ENCODE measurements at places on chromosomes 4 and X.
A peak's percentile ranks its signal among the peaks of the same experiment; 100 is the strongest.

GRCh38 chrX:105189093-105189492 lies 31.4 kb downstream of the TEX13A start:
- no peak for DNase-seq

DNA sequence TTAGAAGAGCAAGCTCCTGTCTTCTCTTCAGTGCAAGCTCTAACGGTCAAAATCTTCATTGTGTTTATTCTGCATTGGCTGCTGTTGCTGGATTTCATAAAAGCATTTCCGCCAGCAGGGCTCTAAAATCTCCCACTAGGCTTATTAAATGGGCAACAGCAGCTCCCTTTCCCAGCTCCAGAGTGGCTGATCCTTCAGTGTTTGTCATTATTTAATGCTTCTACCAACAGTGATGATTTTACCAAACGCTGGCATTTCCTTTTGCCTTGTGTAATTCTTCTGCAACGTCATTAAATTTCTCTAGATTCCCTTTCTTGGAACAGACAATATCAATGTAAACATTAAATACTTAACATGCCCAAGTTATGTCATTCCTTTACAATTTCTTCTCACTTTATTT lies 20.1 kb downstream of the SLC7A11 start:
- DNase-seq: no peak

GRCh38 chr4:184288451-184289178 lies 70.9 kb upstream of the ENPP6 start:
- no peak for DNase-seq

GRCh38 chr4:83723609-83724008 lies 187.7 kb downstream of the GPAT3 start:
- DNase-seq: no peak

DNA sequence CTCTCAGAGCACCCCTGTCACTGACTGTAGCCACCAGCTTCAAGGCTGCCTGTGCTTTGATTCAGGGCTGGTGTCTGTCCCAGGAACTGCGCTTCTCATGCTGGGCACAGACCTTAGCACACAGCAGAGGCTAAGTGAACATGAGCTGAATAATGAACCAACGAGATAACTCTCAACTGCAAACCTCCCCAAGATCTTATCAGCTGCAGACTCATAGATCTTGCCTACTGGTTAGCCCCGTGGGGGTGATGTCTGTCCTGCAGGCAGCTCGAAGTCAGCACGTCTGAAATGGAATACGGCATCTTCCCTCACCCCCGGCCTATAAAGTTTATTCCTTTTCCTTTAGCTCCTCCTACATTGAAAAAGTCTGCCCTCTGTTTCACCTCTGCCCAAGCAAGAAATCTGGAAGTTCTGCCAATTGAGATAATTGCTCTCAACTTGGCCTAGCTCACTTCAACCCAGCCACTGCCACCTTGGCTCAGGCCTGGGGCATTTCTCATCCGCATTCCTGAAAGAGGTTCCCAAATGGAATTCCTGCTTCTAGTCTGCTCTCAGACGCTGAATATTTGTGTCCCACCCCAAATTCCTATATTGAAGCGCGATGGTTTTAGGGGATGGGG lies 73.7 kb downstream of the GATB start:
- no peak for DNase-seq

- DNase-seq: no peak
Observed at GRCh38 chr4:94036964-94037363, 170.7 kb upstream of the SMARCAD1 start.

DNA sequence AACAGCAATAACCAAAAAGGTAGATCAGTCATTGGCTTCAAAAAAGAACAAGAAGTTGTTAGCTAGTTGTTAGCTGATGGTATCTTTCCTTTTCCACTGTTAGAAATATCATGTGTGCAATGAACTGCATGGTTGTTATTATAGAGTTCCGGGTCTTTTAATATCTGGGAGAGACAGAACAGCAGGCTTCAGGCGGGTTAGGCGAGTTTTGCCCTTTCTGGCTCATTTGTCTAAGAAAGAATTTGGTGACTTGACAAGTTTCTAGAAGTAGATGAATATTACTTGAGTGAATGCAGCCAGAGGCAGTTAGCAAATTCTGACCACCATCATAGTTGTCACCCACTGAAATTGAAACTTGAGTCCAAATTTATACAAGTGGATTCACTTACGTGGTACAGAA lies 88.9 kb upstream of the MID1 start:
- DNase-seq: no peak

- DNase-seq: no peak
Observed at GRCh38 chr4:100849319-100849718, 331.5 kb upstream of the EMCN start.

DNA sequence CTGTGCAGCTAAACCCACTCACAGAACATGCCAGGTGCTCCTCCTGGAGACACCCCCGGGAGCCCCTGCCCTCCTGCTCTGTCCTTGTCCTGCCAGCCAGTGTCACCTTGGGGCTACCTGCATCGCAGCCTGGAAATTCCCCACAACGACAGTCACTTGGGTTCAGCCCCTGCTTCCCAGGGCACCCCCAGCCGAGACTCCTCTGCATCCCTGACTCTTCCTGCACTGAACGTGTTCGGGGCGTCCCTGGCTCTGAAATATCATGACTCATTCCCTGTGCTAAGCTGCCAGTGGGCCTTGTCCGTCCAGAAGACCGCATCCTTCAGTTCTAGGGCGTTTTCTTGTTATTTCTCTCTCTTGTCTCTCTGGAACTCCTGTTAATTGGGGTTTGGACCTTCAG lies 5.8 kb downstream of the CFAP99 start:
- no peak for DNase-seq

DNA sequence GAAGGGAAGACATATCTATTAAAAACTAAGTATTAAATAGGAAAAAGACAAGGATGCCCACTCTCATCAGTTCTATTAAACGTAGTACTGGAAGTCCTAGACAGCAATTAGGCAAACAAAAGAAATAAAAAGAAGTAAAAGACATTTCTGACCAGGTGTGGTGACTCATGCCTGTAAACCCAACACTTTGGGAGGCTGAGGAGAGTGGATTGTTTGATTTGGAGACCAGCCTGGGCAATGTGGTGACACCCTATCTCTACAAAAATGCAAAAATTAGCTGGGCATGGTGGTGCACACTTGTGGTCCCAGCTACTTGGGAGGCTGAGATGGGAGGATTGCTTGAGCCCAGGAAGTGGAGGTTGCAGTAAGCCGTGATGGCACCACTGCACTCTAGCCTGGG lies 1071.8 kb downstream of the FAT4 start:
- no peak for DNase-seq

DNA sequence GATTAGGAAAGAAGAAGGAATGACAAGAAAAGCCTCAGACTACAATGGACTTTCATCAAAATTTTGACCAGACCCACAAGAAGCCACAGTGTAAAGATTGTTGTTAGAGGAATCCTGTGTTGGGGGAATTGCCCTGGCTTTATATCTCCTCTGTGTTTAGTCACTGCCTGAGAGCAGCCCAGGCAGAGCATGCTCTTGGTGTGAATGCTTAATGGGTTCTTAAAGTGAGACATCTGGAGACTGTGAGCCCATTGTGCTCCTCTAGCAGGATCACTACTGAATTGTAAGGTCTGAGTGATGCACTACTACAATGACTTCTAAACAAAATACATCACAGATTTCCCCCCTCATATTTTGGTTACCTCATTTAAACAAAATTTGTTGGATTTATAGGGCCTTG lies 1860.5 kb upstream of the ADGRL3 start:
- DNase-seq: no peak

- no peak for DNase-seq
Observed at GRCh38 chr4:121675715-121676114, 21.1 kb downstream of the ANXA5 start.

GRCh38 chr4:183830438-183830985 lies 74.6 kb upstream of the STOX2 start:
- DNase-seq: no peak

DNA sequence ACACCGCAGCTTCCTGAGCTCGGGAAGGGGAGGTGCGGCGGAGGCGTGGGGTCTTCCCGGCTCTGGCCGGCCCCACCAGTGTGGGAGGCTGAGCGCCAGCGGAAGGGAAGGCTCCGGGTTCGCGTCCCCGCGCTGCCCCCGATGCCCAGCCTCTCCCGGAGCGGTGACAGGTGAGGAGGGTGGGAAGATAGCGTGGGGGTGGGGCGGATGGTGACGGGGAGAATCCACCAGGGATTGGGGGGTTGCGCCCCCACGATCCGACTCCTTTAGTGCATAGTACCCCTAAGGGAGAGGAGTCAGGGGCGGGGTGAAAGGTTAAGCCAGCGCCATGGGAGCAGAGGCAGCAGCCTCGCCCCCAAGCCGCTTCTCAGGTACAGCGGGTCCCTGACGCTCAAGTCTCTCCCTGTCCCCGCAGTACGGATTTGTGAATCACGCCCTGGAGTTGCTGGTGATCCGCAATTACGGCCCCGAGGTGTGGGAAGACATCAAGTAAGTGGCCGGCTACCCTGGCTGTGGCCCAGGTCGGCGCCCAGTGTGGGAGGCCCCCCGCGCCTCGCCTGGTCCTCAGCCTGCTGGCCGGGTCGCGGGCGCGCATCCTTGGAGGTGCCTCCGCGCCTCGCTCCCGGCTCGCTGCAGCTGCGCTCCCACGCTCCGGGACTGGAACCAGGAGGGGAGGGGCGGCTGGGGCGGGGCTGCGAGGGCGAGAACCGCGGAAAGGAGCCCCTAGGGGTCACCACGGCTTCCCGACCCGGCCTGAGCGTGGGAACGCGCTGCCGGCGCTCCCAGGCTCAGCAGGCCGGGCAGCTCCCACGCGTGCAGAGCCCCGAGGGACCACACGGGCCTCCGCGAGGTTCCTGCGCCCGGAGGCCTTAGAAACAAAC lies 791 bp downstream of the GUCY1B1 start:
- peak; percentile 42 for DNase-seq

DNA sequence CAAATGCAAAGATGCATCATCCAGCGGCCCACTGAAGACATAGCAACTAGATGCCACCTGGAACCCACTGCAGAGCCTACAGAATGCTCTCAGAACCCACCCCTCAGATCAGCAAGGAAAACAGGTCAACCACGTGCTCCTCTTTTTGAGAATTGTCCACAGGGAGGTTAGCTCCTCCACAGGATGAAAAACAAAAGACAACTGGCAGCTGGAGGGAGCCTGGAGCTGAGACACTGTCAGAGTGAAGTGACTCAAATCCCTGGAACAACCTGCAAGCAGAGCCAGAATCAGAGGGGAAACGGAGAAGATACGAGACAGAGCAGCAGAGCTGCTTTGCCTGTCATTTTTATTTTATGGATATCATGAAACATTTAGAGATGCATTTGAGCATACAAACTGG lies 277.6 kb downstream of the GASK1B start:
- DNase-seq: no peak

GRCh38 chr4:41844327-41844726 lies 90.9 kb upstream of the TMEM33 start:
- DNase-seq: no peak

DNA sequence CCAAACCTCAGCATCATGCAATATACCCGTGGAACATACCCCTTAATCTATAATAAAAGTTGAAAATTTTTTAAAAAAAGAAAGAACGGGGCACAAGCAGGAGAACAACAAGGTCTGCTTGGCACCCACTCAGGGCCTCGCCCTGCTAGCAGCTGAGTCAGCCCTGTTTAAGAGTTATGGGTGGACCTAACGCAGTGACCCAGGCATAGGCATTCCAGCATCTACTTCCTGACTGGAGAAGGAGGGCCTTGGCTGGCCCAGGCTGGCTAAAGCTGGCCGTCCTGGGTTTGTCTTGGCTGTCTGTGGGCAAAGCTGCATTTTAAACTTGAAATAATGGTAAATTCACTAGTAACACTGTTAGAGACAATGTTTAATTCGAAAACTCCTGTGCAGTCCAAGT lies 236.7 kb upstream of the PGRMC2 start:
- no peak for DNase-seq

- DNase-seq: no peak
Observed at GRCh38 chr4:139470295-139470694, 16.4 kb downstream of the RAB33B start.

- DNase-seq: no peak
Observed at GRCh38 chr4:113700602-113701150, 60.9 kb downstream of the CAMK2D start.

- no peak for DNase-seq
Observed at GRCh38 chrX:39953879-39954278, 143.9 kb downstream of the BCOR start.

- DNase-seq: no peak
Observed at GRCh38 chrX:56318076-56318475, 85.9 kb downstream of the KLF8 start.

- DNase-seq: no peak
Observed at GRCh38 chrX:78659955-78660354, 827 bp upstream of the RTL3 start.

DNA sequence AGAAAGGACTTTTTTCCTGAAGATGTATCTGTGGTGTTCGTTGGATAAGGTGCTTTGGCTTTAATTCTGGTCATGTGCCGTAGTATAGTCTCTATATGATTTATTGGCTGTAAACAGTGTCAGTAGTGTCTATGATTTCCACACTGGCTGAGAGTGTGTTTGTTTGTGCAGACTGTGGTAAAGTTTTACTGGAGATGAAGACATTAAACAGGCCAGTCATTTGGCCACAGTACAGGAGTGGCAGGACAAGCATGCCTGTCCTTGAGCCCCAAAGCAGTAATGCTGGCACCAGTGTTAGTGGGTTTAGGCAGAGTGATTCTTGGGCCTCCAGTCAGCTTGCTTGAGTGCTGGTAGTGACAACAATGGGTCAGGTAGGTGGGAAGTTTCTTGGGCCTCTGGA lies 1023.9 kb upstream of the GRID2 start:
- no peak for DNase-seq

GRCh38 chr4:151994429-151994828 lies 233.6 kb upstream of the GATB start:
- no peak for DNase-seq

- DNase-seq: no peak
Observed at GRCh38 chr4:20629186-20630106, 70.8 kb upstream of the PACRGL start.

DNA sequence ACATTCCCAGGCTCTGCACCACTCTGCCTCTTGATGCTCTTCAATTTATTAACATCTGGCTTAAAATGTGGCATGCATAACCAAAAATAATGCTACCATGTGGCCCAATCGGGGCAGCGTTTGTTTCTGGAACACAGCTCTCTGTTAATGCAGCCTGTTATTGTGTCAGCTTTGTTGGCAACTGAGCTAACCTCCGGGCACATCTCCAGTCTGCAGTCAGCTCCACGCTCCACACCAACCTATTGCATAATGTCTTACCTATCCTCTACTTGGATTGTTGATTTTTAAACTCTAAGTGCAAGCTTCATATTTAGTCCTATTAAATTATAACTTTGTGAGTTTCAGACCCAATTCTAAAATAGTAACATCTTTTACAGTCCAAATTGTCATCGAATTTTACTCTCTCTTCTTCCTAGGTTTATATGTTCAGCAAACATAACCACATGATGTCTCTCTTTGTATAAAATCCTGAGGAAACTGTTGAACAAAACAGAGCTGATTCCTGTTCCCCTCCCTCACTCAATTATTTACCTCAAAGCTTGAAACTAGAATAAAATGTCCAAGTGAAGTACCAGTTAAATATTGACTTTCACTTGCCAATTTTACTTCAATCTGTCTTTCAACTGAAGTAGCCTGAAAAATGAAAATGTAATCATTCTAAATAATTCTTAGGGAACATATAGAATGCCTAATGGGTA lies 92.2 kb upstream of the RAPGEF2 start:
- no peak for DNase-seq

- DNase-seq: no peak
Observed at GRCh38 chrX:123871309-123871708, 11.5 kb downstream of the XIAP start.

Data from endothelial cell (in vitro differentiated cells).